ENCODE measurements at places on chromosomes 12 and 14. TPM values are rescaled to one million over a fixed set of nuclear protein-coding genes. Genes with fewer than 3 reads are reported as not detected.
A peak's percentile ranks its signal among the peaks of the same experiment; 100 is the strongest.

GRCh38 chr14:64879635-64880220, at the start of gene SPTB:
TSS of gene SPTB (minus strand) at chr14:64879907. CDS start at chr14:64823094, 56,813 bp downstream.
- DNase-seq, result peak; percentile 62
- H3K27me3 ChIP-seq, result peaks cover 7% of the 10 kb centered on the region
- H3K4me3 ChIP-seq, result peak within 1 kb of the TSS; percentile 67
- no peaks in the 10 kb centered on the region for H3K4me1 ChIP-seq
- peak within 1 kb of the TSS; percentile 20 for H3K27ac ChIP-seq

- no peaks in the 10 kb centered on the region for H3K27me3 ChIP-seq
- H3K4me3 ChIP-seq, result no peak overlapping the region
- no peaks in the 10 kb centered on the region for H3K4me1 ChIP-seq
- H3K27ac ChIP-seq, result no peak overlapping the region
- DNase-seq, result no peak
These were observed 24.2 kb upstream of the LRP1-AS start for GRCh38 chr12:57171668-57172067.

DNA sequence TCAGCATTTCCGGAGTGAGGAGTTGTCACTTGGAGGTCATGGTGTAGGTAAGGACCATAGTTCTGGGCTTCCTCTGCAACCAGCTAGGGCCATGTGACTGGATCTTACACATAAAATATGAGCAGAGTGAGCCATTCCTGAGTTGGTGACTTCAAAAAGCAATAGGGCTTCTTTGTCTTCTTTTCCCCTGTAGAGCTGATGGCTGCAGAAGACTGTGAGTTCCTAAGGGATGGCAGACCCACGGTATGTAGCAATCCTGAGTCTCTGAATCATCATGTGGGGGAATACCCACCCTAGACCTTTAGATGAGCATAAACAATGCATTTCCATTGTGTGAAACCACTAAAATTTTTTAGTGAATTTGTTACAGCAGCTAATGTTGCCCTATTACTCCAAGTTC, 151.1 kb upstream of the TBX3 start:
- no peaks in the 10 kb centered on the region for H3K27me3 ChIP-seq
- no peaks in the 10 kb centered on the region for H3K4me1 ChIP-seq
- no peak for DNase-seq
- no peaks in the 10 kb centered on the region for H3K36me3 ChIP-seq
- H3K27ac ChIP-seq, result no peak overlapping the region

DNA sequence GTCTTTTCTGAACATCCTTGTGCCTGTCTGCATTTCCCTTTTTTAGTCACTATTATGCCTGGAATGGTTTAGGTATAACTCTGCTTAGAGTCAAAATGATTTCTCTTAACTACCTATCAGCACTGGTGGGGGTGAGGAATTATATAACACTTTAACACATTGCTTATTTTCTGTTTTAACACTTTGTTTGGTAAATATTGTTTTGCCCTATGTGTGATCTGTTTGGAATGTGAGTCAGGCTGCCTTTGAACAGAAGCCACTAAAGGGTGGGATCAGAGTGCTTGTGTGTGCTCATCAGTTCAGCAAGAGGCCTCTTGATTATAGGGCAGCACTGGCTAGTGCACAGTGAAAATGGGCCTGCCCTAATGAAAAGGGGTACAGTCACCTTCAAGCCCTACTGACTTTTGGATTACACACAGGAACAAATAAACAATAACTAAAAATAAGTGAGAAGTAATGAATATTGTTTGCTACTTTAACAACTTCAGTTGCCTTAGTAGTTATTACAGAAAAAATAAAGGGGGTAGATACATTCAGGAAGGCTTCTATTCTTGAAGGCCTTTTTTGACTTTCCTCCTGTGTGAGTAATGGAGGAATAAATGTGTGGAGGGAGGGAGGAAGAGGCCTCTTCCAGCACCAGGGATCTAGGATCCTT, 23.2 kb downstream of the NGDN start:
- no peaks in the 10 kb centered on the region for H3K27me3 ChIP-seq
- no peak overlapping the region for H3K4me3 ChIP-seq
- no peak for DNase-seq
- H3K27ac ChIP-seq, result no peak overlapping the region
- H3K4me1 ChIP-seq, result no peaks in the 10 kb centered on the region

- H3K36me3 ChIP-seq, result no peaks in the 10 kb centered on the region
- H3K27me3 ChIP-seq, result no peaks in the 10 kb centered on the region
- H3K27ac ChIP-seq, result no peak overlapping the region
- H3K4me3 ChIP-seq, result no peak overlapping the region
- H3K4me1 ChIP-seq, result no peaks in the 10 kb centered on the region
These were observed 6.5 kb upstream of the CPNE6 start for GRCh38 chr14:24064856-24065255.

- H3K36me3 ChIP-seq, result no peaks in the 10 kb centered on the region
- H3K27ac ChIP-seq, result no peak overlapping the region
- no peak for DNase-seq
- H3K27me3 ChIP-seq, result no peaks in the 10 kb centered on the region
- no peak overlapping the region for H3K4me3 ChIP-seq
These were observed 193.3 kb upstream of the C14orf180 start for GRCh38 chr14:104386151-104386841.

- no peaks in the 10 kb centered on the region for H3K27me3 ChIP-seq
- no peaks in the 10 kb centered on the region for H3K4me1 ChIP-seq
- no peak overlapping the region for H3K27ac ChIP-seq
- H3K36me3 ChIP-seq, result no peaks in the 10 kb centered on the region
- no peak overlapping the region for H3K4me3 ChIP-seq
These were observed 323.8 kb downstream of the RAD51B start for GRCh38 chr14:68143341-68143841.

DNA sequence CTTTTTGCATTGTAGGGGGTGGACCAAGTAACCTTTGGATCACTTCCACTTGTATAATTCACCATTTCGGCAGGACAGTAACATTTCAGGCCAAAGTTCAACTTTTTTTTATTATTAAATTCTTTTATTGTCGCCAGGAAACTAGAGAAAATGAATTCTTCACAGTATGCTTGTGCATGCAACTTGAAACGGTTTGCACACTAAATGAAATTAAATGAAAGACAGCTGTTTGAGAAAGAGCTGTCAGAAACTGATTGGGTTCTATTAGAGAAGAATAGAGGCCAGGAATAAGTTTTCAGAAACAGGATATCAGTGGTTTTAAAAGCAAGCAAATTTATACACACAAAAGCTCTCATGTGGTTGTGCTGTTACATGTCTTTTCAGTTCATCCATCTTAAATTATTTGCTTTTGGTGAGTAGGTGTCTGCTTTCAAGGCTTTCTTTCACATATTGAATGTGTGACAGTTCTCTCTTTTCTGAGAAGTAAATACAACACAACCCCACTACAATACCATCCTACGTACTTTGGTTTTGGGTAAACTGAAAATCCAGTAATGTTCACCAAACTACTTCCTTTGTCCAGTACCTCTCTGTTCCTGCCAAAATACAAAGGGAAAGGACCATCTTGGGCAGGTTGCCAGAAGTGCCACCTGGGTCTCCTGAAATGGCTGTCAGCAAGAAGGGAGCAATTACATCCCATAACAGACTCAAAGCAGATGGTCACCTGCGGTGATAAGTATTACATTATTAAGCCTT, 291.7 kb downstream of the RAD51B start:
- DNase-seq, result no peak
- H3K27ac ChIP-seq, result no peak overlapping the region
- H3K36me3 ChIP-seq, result no peaks in the 10 kb centered on the region

GRCh38 chr12:95629392-95629791, 78.1 kb upstream of the USP44 start:
- H3K4me3 ChIP-seq, result no peak overlapping the region
- no peaks in the 10 kb centered on the region for H3K4me1 ChIP-seq
- H3K36me3 ChIP-seq, result no peaks in the 10 kb centered on the region
- H3K27ac ChIP-seq, result no peak overlapping the region
- no peaks in the 10 kb centered on the region for H3K27me3 ChIP-seq

GRCh38 chr12:12138203-12139154, 67.7 kb downstream of the BCL2L14 start:
- no peaks in the 10 kb centered on the region for H3K27me3 ChIP-seq
- no peak overlapping the region for H3K27ac ChIP-seq
- no peaks in the 10 kb centered on the region for H3K4me1 ChIP-seq
- DNase-seq, result no peak
- H3K36me3 ChIP-seq, result no peaks in the 10 kb centered on the region

DNA sequence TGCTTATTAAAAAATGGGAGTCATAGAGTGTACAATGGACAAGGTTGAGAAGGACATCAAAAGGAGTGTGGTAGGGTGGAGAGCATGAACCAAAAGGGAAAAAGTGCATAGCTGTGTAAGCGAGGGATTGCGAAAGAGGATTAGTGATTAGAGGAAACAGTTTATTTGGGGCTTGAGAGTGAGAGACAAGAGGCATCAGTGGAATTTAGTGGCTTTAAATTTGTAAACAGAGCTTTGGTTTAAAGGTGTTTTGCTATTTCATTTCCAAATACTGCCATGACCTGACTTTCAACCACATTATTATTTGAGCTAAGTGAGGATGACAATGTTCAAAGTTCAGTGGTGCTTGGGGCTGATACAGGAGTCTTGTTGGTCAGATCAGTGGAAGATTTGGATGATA, 53.4 kb downstream of the SLC16A7 start:
- no peaks in the 10 kb centered on the region for H3K27me3 ChIP-seq
- no peaks in the 10 kb centered on the region for H3K36me3 ChIP-seq
- no peak for DNase-seq
- no peak overlapping the region for H3K4me3 ChIP-seq
- no peak overlapping the region for H3K27ac ChIP-seq

DNA sequence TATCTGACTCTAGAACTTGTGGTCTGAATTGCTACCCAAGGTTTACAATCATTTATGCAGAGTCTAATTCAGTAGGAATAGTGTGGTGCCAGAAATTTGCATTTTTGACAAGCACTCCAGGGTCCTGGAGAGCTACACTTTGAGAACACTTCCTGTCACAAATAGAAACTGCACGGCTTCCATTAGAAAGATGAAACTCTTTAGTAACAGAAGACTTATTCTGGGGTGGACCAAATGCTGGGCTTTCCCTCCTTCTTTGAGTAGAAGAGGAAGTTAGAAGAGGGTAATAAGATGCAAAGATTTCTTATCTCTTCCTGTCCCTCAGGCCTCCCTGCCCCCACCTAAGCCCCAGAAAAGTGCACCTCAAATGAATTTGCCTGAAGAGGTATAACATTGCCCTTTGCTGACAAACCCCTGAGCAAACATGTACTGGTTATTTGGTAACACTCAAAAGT, 28.4 kb downstream of the DGLUCY start:
- H3K4me3 ChIP-seq, result no peak overlapping the region
- H3K4me1 ChIP-seq, result peaks cover 17% of the 10 kb centered on the region
- no peaks in the 10 kb centered on the region for H3K36me3 ChIP-seq
- H3K27ac ChIP-seq, result no peak overlapping the region
- H3K27me3 ChIP-seq, result no peaks in the 10 kb centered on the region

DNA sequence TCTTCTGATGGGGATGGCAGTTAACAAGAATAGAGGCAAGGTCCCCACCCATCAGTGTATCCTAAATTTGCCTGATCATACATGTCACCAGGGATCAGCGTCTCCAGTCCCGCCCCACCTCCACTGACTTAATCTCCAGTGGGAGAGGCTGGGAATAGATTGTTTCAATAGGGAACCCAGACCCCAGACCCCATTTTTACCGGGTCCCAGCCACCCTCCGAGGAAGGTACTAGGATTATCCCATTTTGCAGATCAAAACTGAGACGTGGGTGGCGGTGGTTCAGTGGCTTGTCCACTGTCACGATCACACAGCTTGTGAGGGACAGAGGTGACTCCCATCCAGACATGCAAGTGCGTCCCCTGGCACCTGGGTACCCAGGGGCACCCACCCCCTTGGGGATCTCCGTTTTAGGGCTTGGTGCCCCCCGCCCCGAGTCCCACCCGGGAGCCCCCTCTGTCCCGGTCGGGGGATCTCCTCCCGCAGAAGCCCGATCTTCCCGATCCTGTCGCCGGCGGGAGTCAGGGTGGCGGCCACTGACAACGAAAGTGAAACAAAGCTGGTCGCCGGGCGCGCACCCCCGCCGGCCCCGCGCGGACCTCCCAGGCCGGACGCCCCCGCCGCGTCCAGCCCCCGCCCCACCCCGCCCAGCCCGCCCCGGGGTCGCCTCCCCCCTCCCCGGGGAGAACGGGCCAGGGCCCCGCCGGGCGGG, 523 bp downstream of the WSB2 start:
- peaks cover 8% of the 10 kb centered on the region for H3K36me3 ChIP-seq
- no peaks in the 10 kb centered on the region for H3K27me3 ChIP-seq
- H3K4me3 ChIP-seq, result peak overlapping the region; percentile 69
- peaks cover 27% of the 10 kb centered on the region for H3K4me1 ChIP-seq
- peak; percentile 28 for DNase-seq

GRCh38 chr12:60210756-60211155, 614.9 kb downstream of the SLC16A7 start:
- H3K4me1 ChIP-seq, result no peaks in the 10 kb centered on the region
- no peak overlapping the region for H3K27ac ChIP-seq
- H3K27me3 ChIP-seq, result no peaks in the 10 kb centered on the region
- DNase-seq, result no peak
- H3K36me3 ChIP-seq, result no peaks in the 10 kb centered on the region
- no peak overlapping the region for H3K4me3 ChIP-seq

HIF1A gene
- 275 TPM for total RNA-seq

MAPKAPK5 gene
- 48.8 TPM for total RNA-seq

PEBP1 gene
- 91.1 TPM for total RNA-seq

SLC17A8 gene
- total RNA-seq, result not detected

EML5 gene
- 5.4 TPM for total RNA-seq

KRT75 gene
- total RNA-seq, result not detected

ADCY4 gene
- total RNA-seq, result 6.2 TPM

DIO2 gene
- total RNA-seq, result not detected

DPPA3 gene
- not detected for total RNA-seq
